ENCODE measurements at places on chromosomes 13 and 19. TPM values are rescaled to one million over a fixed set of nuclear protein-coding genes. Genes with fewer than 3 reads are reported as not detected.

DNA sequence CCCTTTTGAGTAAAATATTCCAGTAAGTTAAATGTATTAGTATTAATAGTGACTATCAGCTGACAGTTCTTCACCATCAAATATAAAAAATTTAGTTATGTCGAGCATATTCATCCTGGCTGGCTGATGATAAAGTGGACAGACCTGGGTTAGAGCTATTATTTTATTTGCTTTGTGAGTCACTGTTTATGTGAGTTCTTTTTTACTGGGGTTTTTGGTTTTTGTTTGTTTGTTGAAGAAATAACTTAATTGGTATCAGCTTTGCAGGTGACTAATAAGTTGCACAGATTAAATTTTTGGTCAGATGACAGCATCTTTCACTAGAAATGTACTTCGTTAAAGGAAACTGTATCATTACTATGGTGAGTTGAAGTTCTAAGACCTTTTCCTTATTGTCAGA lies 224.7 kb downstream of the GGACT start:
- DNase-seq: no peak

The TMEM238 gene
- total RNA-seq: 83.4 TPM

DNA sequence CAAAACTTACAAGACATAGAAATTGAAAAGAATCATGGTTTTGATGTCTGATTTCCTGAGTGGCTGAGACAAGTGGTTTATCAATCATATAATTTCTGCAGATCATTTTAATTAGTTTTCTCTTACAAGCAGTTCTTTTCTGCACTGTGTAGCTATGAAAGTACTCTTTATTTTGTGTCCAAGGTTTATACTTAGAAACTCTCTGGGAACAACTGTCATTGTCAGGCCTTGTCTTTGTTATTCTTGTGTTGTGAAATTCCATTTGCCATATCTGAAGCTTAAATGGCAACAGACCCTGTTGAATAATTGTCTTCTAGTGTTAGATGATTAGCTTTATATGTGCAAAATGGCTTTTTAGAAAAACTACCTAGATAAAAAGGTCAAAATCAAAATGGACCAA lies 312.1 kb downstream of the FGF14 start:
- no peak for DNase-seq

- no peak for DNase-seq
These were observed 14.5 kb upstream of the TNFAIP8L1 start for GRCh38 chr19:4624733-4625362.

DNA sequence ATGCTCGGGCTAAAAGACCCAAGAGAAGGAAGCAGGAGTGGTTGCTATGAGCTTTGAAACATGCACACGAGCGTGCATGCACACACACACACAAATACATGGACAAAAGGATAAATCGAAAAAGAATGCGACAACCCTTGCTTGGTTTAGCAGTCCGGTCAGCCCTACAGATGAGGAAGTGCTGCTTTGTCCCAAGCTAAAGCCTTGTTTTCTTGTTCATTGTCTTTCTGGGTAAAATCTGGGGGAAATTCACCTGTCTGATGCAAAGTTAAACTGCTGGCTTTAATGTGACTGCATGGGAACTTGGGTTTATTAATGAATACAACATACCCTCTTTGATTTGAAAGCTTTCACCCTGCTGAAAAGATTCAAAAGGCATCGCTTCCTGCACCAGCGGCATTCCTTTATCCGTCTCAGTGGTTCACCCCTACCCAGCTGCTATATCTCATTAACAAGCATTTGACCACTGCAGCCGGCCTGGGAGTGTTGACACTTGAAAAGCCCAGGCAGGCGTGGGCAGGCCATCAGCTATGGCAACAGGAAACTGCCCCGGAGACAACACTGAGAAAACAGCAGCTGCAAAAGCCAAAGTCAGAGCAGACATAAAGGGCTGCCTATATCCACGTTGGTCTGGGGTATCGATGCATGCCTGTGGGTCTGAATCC lies 301.7 kb downstream of the NDFIP2 start:
- peak; percentile 37 for DNase-seq

DNA sequence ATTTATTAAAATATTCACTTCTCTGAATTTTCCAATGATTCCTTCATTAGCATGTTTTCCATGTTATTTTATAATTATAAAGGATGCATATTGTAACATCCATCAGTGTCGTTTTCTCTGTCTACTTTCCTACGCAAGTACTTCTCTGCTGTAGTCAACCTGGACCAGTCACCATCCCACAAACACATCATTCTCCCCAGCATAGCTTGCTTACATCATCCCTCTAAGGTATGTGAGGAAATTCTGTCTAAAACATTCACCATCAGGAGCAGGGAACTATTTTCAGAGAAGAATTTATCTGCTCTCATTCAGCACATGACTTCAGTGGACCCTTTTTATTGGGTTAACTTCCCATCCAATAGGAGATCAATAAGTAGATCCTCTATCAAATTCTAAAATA lies 806.1 kb upstream of the ARGLU1 start:
- DNase-seq: no peak

- no peak for DNase-seq
These were observed 57.2 kb downstream of the ZMYM2 start for GRCh38 chr13:20015763-20016162.

All from left colon (tissue), 2 donors.